ENCODE measurements at places on chromosomes 7 and 10.
A peak's percentile ranks its signal among the peaks of the same experiment; 100 is the strongest.

GRCh38 chr10:22379059-22379458 is 33.8 kb downstream of the SPAG6 start:
- DNase-seq = no peak

- no peak for DNase-seq
These were observed 212.1 kb upstream of the GRB10 start for GRCh38 chr7:50994753-50995319.

DNA sequence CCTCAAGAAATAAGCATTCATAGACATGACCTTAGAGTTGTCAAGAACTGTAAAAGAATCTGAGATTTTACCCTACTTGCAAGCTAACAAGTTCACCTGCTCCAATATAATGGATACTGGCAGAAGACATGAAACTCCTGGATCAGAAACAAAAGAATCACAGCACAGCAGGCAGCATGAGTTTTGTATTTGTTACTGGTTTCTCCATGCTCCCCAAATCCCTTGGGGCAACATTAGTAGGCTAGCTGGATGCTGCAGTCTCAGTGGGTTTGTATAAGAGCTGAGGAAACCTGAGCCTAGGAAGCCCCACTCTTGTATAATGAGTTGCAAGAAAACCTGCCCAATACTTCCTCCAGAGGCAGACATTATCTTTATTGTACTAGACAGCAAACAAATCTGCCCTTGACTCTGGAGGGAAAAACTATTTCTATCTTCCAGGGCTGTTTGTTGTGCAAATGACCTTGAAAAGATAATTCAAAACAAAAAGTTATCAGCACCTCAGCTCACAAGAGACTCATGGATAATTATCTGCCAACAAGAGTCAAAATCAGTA is 64.8 kb downstream of the ABLIM1 start:
- DNase-seq = no peak

DNA sequence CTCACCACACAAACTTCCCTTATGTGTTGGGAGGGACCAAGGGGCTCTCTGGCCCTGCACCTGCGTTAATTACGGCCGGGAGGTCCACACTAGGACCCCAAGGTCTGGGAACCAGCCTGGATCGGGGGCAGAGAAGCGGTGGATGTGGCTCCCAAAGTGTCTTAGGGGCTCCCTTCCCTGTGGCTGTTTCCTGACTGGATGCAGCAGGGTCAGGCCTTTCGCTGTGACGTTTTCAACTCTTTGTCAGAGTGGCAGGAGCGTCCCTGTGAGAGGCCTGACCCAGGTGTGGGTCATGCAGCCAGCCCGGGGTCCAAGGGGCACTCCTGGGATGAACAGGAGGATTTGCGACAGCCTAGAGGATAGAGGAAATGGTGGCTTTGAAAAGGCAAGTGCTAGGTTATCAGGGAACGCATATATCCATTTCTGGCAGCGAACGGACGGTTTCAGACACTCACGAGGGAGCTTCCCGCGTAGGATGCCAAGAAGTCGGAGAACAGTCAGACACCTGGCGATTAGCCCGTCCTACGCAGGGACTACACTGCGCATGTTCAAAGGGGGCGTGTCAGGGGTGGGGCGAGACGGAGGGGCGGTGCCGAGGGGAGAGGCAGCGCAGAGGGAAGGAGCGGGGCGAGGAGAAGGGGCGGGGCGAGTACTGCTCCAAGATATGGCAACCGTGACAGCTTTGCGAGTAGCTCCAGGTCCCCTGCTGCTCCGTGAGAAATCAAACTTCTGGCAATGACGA is 46.2 kb upstream of the ZNF716 start:
- DNase-seq = no peak

- DNase-seq = no peak
These were observed 292.0 kb downstream of the LRMDA start for GRCh38 chr10:75723319-75723980.

DNA sequence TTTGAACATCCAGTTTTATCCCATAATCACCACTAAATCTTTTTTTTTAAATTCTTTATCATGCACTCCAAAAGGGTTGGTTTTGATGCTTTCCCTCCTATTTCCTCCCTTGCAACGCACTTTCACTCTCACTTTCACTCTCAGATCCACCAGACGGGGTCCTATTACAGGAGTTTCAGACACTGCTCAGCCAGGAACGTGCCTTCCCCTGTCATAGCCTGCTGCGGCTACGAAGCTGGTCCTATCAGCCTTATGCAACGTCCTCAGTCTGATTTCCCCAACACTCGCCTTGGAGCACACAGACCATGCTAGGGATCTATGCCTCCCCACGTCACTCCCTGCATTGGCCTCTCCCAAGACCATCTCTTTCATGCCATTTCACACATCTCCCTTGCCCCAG is 23.4 kb downstream of the ZPBP start:
- peak; percentile 52 for DNase-seq

DNA sequence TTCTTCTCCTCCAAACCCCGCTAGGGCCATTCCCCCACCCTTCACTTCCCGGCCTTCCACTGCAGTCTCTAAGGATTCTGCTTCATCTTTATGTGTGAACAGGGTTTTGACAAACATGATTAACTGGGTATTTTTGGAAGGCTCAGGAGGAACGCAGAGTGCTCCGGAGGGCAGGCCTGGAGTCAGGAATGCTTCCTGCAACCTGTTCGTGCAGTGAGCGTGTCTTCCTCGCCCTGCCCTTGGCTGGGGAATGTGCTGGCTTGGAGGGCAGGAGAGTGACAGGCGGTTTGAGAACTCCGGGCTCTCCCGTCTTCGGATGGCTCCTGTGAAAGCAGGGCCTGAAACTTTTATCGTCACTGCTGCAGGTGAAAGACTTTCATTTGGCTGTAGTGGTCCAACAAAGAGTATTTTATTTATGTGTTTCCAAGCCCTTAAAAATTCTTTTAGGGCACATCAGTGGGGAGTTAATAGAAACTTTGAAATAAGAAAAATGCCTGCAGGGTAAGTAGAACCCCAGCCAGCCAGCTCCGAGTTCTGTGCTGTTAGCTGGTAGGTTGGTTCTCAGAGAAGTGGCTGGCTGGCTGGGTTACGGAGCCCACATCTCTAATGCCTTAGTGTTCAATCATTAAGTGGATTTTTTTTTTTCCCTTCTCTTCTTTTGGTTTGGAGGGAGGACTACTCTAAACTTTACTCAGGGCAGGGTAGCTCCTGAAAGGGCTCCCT is 51.0 kb downstream of the TCF7L2 start:
- no peak for DNase-seq

GRCh38 chr10:48251152-48251524 is 23.4 kb downstream of the FRMPD2 start:
- DNase-seq = no peak

DNA sequence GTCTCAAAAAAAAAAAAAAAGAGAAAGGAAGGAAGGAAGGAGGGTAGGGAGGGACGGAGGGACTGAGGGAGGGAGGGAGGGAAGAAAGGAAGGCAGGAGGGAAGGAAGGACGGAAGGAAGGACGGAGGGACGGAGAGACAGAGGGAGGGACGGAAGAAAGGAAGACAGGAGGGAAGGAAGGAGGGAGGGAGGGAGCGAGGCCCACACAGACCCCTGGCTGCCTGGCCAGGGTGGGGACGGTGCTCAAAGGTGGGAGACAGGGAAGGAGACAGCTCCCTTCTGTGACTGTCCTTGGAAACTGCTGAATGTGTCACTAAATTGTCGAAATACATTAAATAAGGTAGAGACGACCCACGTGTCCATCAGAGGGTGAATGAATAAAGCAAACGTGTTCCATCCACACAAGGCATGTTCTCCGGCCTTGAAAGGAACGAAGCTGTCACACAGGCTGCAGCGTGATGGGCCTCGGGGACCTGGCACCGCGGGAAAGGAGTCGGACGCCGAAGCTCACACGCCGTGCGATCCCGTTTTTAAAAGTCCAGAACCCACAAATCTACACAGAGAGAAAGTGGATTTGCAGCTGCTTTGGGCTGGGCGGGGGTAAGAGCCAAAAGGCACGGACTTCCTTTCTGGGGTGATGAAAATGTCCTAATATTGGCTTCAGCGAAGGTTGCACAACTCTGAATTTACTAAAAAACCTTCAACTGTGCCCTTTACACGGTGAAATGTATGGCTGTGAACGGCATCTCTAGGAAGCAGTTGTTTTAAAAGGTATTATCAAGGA is 23.3 kb downstream of the ADAP1 start:
- DNase-seq = no peak

DNA sequence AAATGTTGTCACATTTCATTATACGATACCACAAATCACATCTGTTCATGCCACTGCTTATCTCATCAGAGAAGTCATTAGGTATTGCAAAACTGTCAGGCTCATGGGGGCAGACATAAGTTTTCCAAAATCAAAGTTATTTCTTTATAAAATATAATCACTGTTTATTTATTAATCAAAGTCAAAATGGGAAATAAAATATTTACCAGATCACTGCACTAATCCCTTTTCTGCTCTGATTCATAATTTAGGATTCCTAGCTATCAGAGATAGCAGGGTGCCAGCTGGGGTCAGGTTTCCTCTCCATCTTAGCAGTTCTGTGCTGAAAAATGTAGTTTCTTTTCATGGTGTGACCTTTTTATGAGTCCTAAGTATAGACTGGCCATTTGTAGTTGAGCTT is 117.7 kb upstream of the LANCL2 start:
- no peak for DNase-seq

DNA sequence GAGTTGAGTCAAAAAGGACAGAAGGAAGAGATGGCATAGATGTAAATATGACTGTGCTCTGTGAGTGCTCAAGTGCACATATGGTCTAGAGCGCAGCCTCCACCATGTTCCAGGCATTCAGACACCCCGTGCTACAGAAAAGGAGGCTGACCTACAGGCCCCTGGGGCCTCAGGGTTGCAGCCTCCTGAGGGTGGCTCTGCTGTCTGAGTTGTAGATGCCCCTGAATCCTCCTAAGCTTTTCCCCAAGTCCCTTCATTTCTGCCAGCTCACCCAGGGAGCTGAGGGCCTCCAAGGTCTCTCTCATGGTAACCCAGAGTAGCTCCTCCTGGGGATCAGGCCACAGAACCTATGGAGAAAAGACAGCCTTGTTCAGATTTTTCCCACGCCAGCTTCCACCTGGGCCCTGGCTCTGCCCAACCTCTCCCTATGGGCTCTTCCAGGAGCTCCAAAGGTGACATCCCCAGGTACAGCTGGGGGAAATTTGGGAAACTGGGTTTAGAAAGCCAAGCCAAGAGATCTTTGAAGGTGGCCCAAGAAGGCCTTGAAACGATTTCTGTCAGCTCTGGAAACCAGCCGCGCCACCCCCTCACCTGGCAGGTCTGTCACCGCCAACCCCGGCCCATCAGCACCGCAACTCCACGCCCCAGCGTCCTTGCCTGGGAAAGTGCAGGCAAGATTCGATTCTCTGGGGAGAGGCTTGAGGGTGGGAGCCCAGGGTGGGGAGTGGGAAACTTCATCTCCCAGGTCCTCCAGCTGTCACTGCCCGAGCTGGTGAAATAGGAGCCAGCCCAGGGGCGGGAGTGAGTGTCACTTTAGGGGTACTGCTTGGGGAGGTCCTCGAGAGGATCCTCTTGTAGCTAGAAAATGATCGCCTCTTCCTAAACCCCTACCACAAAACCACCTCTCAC is 2.4 kb downstream of the ZNF467 start:
- no peak for DNase-seq

DNA sequence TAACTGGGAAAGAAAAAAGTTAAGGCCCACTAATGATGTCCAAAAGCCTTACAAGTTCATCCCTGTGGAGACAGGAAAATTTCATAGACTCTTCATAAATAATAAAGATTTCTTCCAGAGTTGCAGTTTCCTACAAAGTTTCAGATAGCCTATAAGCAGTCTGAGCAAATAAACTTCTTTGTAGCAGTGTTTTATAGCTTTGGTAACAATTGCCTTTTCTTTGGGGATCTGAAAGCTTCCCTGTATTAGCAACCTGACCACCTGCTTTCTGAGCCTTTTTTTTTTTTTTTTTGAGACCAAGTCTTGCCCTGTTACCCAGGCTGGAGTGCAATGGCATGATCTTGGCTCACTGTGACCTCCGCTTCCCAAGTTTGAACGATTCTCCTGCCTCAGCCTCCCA is 150.0 kb downstream of the NRBF2 start:
- no peak for DNase-seq

- DNase-seq = no peak
These were observed 8.5 kb upstream of the AKR1D1 start for GRCh38 chr7:138067774-138068173.

DNA sequence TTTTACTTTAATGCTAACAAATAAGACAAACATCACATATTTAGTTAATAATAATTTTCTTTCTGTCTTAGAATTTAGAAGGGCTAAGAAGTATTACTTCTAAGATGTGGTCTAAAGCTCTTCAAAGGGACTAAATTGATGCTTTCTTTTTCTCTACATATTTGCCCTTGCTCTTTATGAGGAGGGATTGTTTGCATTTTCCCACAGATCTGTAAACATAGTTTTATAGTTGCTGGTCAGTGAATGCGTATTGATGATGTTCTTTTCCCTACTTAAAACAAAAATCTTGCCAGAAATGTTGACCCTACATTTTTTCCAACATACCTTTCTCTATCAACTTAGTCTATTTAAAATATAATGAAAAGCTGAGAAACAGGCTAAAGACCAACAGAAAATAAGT is 372.4 kb upstream of the LRGUK start:
- no peak for DNase-seq

DNA sequence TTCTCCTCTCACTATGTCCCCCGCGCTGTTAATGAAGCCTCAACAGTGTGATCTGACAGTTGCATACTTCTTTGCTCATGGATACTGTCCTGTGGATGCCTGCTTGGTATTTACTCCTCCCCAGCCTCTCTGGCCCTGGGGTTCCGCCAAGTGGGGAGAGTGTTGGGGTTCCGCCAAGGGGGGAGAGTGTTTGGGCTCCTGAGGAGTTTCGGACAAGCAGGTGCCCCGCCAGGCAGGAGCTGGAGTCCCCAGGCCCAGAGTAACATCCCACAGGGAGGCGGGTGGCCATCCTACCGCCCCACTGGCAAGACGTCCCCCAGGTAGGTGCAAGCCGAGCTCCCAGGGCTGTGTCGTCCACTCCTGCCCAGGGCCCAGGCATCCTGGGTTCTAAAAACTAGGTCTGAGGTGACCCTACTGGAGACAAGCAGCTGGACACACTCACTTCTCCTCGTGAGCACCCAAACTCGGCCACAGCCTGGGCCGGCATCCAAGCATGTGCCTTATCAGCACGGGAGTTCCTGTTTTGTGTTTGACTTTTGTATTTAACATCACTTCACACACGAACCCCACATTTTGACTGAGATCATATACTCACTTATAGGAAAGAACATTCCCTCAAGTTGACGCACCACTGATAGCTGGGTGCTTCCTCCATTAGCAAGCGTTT is 34.2 kb downstream of the CAMK2B start:
- no peak for DNase-seq

- no peak for DNase-seq
These were observed 329.2 kb upstream of the ZMIZ1 start for GRCh38 chr10:78739444-78740053.
